ENCODE measurements at places on chromosomes 6 and 20.
A peak's percentile ranks its signal among the peaks of the same experiment; 100 is the strongest.

DNA sequence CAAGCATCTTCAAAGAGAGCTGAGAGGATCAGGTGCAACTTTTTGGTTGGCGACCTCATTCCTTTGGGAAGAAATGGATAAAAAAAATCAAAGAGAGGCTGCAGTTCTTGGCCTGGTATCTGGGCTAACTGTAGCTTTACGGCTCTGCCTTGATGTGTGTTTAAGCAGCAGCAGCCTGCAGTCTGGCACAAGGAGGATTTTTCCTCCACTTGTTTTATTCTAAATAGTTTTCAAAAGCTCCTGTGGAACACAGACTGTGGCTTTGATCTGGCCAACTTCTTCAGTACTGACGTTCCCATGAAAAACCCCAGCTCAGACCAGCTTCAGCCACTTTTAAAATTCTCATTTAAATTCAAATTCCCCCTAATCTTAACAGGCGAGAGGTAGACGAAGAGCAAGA lies 137.3 kb downstream of the HDGFL1 start:
- no peaks in the 10 kb centered on the region for H3K27me3 ChIP-seq
- no peak overlapping the region for H3K4me3 ChIP-seq
- no peak for DNase-seq
- H3K4me1 ChIP-seq, result no peaks in the 10 kb centered on the region

- DNase-seq, result no peak
- H3K4me3 ChIP-seq, result no peak overlapping the region
- H3K27me3 ChIP-seq, result peaks cover 25% of the 10 kb centered on the region
- no peaks in the 10 kb centered on the region for H3K36me3 ChIP-seq
- H3K4me1 ChIP-seq, result no peaks in the 10 kb centered on the region
Observed at GRCh38 chr6:49892280-49892679, 25.9 kb upstream of the CRISP1 start.

DNA sequence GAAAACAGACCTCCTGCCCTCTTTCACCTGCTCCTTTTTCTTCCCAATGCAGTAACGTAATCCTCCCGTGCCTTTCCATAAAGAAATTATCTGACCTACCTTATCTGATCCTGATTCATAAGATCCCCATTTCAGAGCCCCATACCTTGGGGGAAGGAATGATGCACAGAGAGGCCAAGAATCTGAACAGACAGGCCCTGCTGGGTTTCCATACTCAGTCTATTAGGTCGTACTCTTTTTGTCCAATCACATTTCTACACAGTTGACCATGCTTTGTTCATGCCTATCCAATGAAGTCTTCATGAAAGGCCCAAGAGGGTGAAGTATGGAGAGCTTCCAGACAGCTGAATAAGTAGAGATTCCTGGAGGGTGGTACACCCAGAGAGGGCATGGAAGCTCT lies 25.3 kb downstream of the SRPK1 start:
- DNase-seq, result no peak
- H3K27ac ChIP-seq, result no peak overlapping the region
- no peaks in the 10 kb centered on the region for H3K27me3 ChIP-seq
- H3K4me1 ChIP-seq, result 0 out of 2 replicates have a peak, but pooled peaks cover 3% of the 10 kb centered on the region
- no peaks in the 10 kb centered on the region for H3K36me3 ChIP-seq

GRCh38 chr6:168450917-168451316 lies 9.9 kb downstream of the SMOC2 start:
- H3K36me3 ChIP-seq, result no peaks in the 10 kb centered on the region
- no peak for DNase-seq
- no peak overlapping the region for H3K27ac ChIP-seq
- no peak overlapping the region for H3K4me3 ChIP-seq

- no peak overlapping the region for H3K27ac ChIP-seq
- H3K4me3 ChIP-seq, result peak overlapping the region; percentile 67
- no peak for DNase-seq
- no peaks in the 10 kb centered on the region for H3K36me3 ChIP-seq
- H3K4me1 ChIP-seq, result no peaks in the 10 kb centered on the region
- H3K27me3 ChIP-seq, result no peaks in the 10 kb centered on the region
Observed at GRCh38 chr6:32843331-32843978, 392 bp downstream of the PSMB8 start.

DNA sequence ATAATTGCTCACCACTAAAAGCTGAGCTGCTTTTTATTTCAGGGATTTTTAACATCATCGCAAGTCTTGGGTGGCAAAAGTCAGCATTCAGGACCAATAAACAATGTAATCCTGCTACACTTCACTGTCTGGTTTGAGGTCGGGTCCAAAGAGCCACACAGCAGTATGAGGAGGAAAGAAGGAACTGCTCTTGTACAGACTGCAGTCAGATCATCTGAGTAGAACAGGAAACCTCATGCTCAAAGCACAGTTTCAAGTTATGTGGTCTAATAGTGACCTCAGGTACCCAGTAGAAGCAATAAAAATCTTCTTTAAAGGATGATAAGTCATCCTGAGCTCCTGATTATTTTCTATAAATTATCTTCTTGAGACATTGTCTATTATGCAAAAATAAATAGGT lies 211.4 kb downstream of the FUT9 start:
- H3K4me3 ChIP-seq, result no peak overlapping the region
- H3K27me3 ChIP-seq, result no peaks in the 10 kb centered on the region
- no peaks in the 10 kb centered on the region for H3K36me3 ChIP-seq
- DNase-seq, result no peak
- no peak overlapping the region for H3K27ac ChIP-seq
- peaks cover 3% of the 10 kb centered on the region for H3K4me1 ChIP-seq

GRCh38 chr6:124487623-124488431 lies 474.4 kb upstream of the RNF217 start:
- no peak for DNase-seq
- no peaks in the 10 kb centered on the region for H3K4me1 ChIP-seq
